HS-27A (cell line): ENCODE measurements at places on chromosomes 5 and 9.

- no peak for DNase-seq
These were observed 252.6 kb downstream of the MED10 start for GRCh38 chr5:6125781-6126180.

- no peak for DNase-seq
These were observed 101.8 kb downstream of the ESM1 start for GRCh38 chr5:54883374-54884194.

DNA sequence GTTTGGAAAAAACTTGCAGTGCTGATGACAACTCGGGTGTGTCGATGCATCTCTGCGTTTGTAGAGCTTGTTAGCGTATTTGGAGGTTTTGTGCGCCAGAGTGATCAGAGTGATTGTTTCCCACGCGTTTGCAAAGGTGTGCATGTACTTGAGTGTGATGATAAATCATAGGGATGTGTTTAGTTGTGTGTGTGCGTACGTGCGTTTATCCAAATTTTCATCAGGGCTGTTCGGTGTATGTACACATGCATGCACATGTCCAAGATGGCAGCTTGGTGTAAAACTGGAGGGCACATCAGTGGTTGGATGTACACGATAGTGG lies 248 bp upstream of the C1QTNF2 start:
- no peak for DNase-seq

DNA sequence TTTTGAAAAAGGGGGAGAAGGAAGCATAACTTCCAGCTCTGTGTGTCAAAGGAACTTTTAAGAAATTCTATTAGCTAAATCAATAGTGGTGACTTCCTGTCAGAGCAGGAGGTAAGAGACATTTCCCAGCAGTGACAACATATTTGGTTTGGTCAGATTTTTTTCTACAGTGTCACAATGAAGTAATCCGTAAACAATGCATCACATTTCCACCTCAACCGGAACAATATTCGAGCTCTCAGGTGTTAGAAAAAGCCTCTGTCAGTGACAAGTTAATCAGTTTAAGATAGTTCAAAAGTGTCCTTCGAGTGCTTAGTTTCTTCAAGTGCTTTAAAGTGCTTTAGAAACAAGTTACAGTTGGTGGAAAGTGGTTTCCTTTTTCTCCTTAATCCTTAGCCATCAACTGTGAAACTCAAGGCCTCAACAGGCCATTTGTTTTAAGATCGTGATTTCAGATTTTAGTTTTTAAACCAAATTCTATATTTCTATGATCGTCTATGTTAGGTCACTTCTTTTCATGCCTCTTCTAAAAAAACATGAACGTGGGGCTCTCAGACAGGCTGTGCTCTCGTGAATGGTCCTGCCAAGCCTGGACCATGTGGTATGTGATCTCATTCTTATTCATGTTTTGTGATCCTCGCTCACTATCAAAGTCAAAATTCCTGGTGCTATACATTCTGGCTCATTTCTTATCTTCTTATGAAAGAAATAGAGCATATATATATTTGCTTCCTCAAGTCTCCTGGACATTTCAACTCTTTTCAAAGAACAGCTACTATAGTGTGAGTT lies 181.9 kb upstream of the HMHB1 start:
- DNase-seq, result no peak

DNA sequence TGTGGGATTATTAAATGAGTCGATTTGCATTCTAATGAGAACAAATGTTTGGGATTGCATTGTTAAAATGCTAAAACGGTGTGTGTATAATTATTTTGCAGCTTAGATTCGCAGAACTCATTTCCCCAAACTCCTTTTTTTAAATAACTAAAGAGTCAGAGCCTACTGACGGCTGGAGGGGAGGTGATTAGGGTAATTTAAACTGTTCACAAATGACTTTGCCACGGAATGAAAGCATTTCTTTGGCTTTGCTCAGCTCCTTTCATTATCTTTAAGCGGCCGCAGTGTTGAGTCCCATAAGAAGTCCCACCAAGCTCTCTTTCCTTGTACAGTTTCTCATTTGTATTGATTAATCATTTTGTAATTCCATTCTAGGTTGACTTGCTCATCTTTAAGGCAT lies 1632.8 kb downstream of the MAT2B start:
- no peak for DNase-seq

- DNase-seq, result no peak
These were observed 64.2 kb upstream of the PCSK5 start for GRCh38 chr9:75826314-75826713.

- DNase-seq, result no peak
These were observed 290.2 kb upstream of the RGMB start for GRCh38 chr5:98483301-98483685.

DNA sequence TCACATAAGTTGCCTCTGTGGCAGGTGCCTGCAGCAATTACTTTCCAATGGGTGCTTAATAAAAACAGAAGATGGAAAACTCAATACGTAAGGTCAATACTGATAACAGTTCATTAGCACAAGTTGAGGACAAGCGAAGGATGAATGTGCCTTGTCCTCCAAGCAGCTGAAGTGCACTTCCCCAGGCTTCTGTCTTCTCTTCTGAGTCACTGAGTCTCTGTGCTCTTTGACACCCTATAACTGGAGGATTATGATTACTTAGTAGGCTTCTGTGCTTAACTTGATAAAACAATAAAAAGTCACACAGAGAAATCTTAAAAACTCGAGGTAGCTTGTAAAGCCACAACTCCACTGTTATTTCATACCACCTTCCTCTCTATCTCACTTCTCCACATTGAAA lies 216.6 kb upstream of the ADCY2 start:
- DNase-seq, result no peak

DNA sequence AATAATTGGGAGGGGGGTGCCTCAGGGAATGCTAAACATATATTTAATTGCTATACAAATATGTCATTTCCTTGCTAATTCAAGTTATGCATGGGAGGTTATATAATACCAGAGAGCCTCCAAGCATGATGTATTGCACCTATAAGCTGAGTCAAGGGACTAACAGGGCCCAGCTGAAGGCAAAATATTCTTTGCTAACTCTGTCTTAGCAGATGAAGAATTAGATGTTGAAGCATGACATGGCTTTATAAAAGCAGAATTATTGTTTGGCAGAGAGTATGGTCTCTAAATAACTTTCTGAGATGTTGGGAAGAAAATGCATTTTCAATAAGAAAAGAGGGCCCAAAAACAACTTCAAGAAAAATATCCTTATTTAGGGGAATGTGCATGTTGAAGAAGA lies 60.4 kb downstream of the SGCD start:
- no peak for DNase-seq

DNA sequence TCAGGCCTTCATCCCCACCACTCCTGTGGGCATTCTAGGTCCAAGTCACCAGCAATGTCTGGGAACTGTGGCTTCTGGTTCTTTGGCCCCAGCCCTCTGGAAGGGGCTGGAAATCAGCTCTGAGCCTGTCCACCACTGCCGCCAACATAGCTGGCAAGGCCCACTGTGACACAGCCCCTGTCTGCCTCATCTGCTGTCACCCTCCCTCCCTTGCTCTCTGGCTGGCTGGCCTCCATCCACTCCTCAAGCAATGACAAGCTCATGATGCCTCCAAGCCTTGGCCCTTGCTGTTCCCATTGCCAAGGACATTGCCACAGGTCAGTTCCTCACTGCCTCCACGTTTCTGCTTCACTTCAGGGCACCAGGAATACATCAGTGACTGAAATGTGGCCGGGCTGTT lies 93.7 kb downstream of the LHX2 start:
- no peak for DNase-seq

GRCh38 chr5:67338421-67338820 lies 141.8 kb upstream of the CD180 start:
- no peak for DNase-seq

DNA sequence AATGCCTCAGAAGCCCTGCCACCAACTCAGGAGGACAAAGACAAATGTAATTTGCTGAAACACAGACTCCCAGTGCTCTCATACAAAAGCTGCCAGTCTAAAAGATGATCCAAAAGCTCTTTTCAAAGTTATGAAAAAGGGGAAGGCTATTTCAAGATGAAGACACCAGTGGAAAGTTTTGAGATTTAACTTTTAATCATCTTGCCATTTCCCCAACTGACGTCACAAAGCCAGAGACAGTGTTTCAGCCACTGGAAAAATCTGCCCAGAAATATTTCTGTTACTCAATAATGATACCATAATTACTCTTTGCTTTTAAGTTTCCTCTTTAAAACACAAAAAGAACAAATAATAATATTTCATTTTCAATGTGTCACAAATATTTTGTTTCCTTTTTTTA lies 20.9 kb downstream of the ENG start:
- DNase-seq, result no peak

DNA sequence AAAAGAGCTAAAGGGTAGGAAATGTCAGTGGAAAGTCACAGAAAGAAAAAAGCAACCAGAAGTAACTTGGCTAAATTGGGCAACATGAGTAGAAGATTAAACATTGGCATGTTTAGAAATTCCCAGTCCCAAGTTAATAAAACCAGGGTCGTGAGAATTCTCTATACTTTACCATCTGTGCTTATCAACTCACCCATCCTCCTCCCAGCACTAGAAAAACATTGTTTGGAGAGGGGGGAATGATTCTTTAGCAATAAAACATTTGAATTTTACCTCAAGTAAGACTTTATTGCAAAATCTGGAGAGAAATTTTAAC lies 79.6 kb downstream of the PRKACG start:
- no peak for DNase-seq

GRCh38 chr5:174777583-174777982 lies 53.2 kb downstream of the MSX2 start:
- no peak for DNase-seq

DNA sequence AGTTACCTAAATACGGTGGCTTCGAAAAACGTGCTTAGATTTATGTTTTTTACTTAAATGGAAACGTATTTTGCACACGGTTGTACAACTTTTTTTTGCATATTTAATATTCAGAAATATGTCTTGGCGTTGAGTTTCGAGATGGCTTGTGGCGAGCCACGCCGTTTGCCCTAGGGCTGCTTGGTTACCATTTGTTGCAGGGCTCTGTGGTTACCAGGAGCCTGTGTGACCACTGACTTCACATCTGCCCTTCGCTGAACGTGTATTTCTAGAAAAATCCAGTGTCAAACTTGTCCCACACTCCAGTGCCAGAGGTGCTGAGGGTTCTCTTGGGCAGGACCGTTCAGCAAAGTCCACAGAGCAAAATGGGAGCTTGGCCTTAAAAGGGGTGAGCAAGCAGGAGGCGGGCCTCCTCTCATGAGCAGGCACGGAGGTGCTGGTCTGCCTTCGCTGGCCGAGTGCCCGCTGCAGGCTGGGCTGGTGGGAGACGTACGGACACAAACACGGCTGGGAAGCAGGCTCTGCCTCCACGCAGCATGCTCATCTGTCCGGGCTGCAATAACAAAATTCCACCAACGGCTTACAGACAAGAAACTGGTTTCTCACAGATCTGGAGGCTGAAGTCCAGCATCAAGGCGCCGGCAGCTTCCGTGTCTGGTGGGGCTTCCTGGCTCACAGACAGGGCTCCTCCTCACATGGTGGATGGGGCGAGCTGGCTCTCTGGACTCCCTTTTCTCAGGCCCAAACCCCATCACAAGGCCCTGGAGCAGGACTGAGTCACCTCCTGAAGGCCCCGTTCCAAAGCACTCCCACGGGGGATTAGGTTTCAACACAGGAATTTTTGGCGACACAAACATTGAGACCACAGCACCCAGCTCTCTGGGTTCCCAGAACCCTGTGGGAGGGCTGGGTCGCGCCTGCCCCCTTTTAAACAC lies 5.4 kb downstream of the MRPL36 start:
- DNase-seq, result no peak

DNA sequence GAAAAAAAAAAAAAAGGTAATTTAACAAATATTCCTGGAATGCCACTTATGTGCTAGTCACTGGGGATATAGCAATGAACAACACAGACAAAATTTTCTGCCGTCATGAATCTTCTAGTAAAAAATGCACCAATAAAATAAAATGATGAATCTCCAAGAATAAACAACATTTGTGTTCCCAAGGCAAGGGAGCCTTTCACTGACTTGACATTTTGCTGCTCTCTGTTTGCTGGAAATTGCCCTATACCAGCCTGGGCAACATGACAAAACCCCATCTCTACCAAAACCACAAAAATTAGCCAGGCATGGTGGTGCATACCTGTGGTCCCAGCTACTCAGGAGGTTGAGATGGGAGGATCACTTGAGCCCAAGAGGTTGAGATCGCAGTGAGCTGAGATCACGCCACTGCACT lies 64.5 kb upstream of the ERBIN start:
- DNase-seq, result peak; percentile 83

GRCh38 chr9:4812858-4813257 lies 20.1 kb downstream of the RCL1 start:
- no peak for DNase-seq

DNA sequence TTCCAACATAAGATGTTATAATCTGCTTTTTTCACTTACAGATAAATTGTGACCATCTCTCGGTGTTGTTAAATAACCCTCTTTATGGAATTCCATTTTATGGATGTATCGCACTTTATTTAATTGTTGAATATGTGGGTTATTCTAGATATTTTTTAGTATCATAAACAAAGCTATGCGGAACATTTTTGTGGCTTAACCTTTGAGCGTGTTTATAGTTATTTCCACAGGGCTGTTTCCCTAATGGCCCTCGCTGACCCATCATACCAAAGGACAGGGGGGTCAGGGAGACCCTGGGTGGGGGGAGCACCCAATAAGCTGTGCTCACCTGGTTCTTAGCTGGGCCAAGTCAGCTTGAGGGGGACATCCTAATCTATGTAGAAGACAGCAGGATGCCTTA lies 65.3 kb downstream of the NDST1 start:
- DNase-seq, result no peak

DNA sequence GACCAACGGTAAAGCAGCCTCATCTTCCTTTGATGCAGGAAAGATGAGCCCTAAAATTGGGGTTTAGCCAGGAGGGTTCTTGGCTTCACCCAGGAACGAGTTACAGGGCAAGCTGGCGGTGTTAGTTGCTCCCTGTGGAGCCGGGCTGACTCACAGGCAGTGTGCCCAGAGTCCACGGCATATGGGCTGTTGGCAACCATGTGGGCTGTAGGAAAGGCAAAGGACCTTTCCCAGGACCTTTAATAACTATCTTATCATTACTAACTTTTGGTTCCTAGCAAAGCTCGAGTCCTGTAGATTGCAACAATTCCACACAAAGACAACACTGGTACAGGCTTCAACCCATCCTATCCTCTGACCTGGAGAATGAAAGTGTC lies 29.8 kb upstream of the CLPTM1L start:
- DNase-seq, result no peak

DNA sequence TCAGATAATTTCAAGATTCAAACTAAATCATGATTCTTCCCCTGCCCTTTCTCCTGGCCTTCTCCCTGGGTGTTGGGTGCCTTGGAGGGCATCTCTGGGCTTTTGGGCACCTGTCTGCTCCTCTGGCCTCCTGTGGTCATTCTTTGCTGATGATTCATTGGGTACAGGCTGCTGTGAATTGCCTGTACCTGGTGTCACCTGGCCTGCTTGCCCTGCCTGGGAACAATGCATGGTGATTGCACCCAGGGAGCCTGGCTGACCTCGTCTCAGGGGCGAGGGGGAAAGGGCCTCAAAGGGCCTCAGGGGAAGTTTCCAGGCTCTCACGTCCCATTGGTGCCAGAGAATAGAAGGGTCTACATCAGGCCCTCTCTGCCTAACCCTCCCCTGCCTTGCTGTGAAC lies 20.1 kb upstream of the CKMT2 start:
- no peak for DNase-seq
